ENCODE measurements at places on chromosomes 7 and 10. TPM values are rescaled to one million over a fixed set of nuclear protein-coding genes. Genes with fewer than 3 reads are reported as not detected.

GRCh38 chr10:60427709-60428386, 38.2 kb upstream of the ANK3 start:
- no peak for DNase-seq

DNA sequence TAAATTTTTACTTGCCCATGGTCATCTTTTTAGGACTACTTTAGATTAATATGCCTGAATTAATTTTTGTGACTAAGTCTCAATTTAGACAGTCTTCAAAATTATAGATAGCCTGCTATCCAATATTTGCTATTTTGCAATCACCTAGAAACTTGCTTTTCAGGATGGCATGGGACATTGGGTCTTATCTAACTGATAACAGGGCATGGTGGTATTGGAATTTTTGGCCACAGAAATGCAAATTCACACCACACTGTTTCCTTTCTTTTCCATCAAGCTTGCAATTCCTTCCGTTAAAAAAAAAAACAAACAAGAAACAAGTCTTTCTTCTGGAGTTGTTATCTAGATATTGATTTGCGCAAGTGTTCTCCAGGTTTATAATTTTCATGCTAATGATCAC, 8.8 kb downstream of the ARL5B start:
- no peak for DNase-seq

The ADAM8 gene
- 0.68 TPM for total RNA-seq

GRCh38 chr10:78316451-78316931, 282.8 kb downstream of the RPS24 start:
- DNase-seq = peak; percentile 73

- no peak for DNase-seq
Observed at GRCh38 chr7:138377306-138377705, 82.8 kb upstream of the TRIM24 start.

DNA sequence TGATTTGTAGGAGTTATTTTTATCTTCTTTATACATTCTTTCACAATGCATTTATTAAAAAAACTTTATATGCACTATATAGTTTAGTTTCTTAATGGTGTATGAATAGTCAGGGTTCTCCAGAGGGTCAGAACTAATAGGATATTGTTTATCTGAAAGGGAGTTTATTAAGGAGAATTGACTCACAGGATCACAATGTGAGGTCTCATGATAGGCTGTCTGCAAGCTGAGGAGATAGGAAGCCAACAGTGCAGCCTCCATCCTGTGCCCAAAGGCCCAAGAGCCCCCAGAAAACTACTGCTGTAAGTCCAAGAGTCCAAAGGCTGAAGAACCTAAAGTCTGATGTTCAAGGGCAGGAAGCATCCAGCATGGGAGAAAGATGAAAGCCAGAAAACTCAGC, 192.8 kb upstream of the AHR start:
- DNase-seq = no peak
